ENCODE measurements at places on chromosomes 11 and 22.

GRCh38 chr11:81444297-81444696 is 1289.4 kb downstream of the FAM181B start:
- no peak for DNase-seq

- DNase-seq, result no peak
Observed at GRCh38 chr11:125315079-125315740, 150.7 kb downstream of the PKNOX2 start.

- DNase-seq, result no peak
Observed at GRCh38 chr11:125079151-125079877, 16.2 kb downstream of the SLC37A2 start.

DNA sequence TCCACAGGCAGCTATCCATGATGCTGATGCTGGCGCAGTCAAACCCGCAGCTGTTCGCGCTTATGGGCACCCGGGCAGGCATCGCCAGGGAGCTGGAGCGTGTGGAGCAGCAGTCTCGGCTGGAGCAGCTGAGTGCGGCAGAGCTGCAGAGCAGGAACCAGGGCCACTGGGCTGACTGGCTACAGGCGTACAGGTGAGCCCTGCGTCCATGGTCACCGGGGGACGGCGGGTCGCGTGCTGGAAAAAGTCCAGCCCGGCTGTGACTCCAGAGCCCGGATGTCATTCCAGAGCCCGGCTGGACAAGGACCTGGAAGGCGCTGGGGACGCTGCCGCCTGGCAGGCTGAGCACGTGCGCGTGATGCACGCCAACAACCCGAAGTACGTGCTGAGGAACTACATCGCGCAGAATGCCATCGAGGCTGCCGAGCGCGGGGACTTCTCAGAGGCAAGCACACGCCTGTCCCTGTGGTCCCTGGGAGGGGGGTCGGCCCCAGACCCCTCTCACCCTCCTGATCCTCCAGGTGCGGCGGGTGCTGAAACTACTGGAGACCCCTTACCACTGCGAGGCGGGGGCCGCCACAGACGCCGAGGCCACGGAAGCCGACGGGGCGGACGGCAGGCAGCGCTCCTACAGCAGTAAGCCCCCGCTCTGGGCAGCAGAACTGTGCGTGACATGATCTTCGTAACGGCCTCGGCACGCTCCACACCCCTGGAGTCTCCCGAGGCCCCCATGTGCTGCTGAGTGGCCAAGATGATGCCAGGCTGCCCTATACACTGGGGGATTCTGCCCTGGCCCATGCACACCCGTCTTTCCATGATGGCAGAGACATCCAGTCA is 16.1 kb downstream of the SELENOO start:
- DNase-seq, result no peak

DNA sequence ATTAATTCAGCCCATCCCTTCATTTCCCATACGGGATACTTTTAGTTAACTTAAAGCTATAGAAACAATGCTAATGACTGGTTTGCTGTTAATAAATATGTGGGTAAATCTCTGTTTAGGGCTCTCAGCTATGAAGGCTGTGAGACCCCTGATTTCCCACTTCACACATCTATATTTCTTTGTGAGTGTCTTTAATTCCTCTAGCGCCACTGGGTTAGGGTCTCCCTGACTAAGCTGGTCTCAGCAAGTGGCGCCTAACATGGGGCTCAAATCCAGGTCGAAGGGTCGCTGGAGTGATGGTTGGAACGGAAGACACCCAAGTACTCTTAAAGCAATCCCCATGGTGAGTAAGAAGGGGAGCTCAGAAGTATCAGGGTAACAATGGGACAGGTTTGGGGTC is 14.4 kb upstream of the OOSP1 start:
- no peak for DNase-seq

GRCh38 chr11:87575088-87575487 is 537.4 kb downstream of the TMEM135 start:
- no peak for DNase-seq

DNA sequence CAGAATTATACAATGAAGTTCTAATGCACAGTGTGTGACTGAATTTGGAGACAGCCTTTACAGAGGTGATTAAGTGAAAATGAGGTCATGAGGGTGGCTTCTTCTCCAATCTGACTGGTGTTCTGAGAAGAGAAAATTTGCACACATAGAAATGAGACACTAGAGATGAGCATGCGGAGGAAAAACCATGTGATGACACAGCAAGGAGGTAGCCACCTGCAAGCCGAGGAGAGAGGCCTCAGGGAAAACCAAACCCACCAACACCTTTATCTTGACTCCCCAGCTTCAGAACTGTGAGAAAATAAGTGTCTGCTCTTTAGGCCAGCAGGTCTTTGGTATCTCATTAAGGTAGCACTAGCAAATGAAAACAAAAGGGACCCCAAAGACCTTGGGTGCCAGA is 93.2 kb downstream of the GGTLC2 start:
- DNase-seq, result no peak

DNA sequence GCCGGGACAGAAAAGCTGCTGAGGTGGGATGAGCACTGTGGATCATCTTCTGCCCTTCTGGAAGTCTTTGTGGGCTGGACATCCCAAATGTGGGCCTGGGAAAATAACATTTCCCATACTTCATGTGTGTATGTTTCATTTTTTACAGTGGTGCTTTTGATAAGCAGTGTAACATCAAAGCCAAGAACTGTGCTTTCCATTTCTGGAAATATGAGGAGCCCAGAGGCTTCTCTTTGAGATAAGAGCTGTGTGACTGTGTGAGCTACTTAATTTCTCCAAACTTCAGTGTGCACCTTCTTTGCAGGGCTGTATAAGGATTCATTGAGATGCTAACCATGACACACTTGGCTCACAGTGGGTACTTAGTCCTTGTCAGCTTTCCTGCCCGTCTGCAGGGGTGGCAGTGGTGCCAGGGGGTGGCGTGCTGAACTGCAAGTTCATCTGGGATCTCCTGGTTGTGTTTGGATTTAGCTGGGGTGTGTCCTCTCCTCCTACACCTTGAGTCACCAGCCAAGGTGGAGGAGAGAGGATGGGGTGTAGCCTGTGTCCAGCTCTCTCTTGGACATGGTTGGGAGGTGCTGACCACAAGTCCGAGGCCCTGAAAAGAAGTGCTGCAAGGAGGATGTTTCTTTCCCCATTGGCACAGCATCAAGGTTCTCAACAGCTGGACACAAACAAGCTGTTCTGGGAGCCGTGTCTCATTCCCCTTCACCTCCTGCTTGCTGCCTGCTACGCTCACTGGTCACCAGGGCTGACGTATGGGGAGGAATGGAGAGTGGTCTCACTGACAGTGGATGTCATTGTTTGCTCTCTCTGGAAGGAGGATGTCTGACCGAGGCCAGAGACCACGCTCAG is 139.4 kb downstream of the TEAD1 start:
- no peak for DNase-seq

DNA sequence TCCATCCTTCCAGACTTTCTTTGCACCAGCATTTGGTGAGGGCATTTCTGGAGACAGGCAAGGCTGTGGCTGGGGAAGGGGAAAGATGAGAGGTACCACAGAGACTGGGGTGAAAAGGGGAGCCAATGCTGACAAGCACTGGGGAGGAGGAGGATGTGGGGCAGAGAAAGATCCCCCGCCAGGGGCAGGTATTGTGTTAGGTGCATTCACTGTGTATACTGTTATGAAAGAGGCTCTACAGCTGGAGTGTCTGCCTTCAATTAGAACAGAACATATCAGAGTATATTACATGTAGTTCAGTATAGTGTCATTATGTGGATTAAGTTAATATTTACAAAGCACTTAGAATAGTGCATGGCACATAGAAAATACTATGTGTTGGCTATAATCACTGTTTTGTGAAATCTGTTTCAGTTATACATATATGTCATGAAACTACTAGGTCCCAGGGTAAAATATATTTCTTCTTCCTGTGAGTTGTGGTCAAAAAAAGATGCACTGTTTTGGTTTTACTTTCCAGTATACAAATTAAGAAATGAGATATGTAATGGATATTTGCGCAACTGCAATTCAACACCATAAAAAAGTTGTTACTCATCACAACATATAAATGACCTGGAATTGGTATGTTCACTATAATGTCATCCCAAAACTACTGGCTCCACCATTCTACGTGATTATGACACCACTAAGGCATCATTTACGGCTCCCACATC is 8.4 kb downstream of the MSANTD2 start:
- no peak for DNase-seq

- DNase-seq, result no peak
Observed at GRCh38 chr11:83760932-83761331, 474.8 kb upstream of the CCDC90B start.

DNA sequence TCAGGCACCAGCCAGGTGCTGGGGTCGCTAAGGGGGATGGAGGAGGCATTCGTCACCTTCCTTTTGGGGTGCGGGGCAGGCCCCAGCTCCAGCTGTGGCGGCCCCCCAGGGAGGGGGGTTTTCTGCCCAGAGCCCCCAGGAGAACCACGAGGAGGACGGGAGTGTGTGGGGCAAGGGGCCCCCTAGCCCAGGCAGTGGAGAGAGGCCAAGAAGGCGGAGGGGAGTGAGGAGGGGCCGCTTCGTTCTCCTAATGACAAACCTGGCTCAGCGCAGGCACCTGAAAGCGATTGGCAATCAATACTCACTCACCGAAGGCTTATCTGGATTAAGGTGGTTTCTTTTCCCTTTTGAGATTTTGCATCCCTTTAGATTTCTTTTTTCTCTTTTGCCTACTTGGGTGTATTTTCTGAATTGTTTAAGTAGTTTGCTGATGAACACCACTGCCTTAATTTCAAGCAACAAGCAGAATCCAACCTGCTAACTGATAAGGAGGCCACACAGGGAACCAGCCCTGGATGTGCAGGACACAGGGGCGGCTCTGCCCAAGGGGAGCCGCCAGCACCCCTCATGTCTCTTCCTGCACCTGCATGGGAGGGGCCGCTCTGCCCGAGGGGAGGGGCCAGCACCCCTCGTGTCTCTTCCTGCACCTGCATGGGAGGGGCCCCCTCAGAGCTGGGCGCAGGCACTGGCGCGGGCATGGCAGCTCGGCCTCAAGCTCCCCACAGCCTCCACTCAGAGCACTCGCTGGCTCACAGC is 122.3 kb downstream of the BRD1 start:
- DNase-seq, result no peak

GRCh38 chr22:17744430-17744829 is 29.8 kb downstream of the BID start:
- no peak for DNase-seq

- DNase-seq, result no peak
Observed at GRCh38 chr11:57303280-57303989, 21.3 kb downstream of the TNKS1BP1 start.

DNA sequence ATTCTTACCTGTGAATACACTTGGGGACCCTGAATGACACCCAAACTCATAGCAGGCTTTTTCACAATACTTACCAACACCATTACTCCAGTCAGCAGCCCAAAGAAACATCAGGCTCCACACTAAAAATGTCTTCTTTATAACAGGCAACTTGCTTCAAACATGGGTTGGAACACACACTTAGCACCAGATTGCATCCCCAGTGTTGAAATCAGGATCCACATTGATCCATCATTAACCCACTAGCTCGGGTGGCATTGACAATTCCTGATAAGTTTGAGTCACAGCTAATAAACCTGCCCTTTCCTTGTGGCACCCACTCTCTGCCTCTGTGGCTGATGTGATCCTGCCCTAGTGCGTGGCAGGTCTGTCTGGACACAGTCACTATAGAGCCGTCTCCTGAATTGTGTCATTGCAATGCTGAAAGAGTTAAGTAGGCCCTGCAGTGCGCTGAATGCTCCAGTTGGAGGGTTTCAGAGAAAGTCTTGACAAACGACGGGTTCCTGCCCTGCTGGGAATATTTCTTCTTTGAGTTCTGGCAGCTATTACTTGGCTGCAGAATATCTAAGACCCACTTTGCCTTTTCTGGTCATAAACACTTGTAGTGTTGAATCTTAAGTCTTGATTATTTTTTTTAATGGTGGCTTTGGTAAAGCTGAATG is 19.6 kb upstream of the C11orf96 start:
- DNase-seq, result no peak

DNA sequence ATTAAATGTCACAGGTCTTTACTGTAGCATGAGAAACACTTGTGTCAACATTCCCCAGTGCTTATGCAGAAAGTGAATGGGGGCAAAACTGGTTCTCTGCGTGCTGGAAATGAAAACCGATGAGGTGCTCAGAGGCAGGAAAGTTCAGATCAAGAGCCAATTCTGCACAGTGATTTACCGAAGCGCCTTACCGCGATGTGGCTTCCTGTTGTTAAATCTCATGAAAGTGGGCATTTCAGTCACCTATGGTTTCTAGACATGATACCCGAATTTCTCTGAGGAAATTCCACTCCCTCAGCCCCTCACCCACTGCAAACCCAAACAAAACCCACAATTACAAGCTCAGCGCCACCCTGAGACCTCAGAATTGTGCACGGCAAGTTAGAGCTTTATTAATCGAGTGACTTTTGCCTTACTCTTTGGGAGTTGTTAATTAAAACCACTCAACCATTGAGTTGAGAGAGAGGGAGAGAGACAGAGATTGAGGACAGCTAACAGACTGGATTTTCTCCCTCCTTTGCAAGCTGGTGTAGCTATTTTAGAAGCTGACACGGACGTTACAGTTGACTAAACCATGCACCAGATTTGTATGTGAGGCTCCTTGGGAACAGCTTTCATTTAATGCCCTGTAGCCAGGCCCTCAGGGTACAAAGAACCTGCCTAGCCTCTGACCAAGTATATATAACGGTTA is 196.4 kb downstream of the DBX1 start:
- DNase-seq, result no peak

Measured in epithelial cell of prostate (primary cell).